ENCODE measurements at places on chromosomes 6 and 20.
A peak's percentile ranks its signal among the peaks of the same experiment; 100 is the strongest.

DNA sequence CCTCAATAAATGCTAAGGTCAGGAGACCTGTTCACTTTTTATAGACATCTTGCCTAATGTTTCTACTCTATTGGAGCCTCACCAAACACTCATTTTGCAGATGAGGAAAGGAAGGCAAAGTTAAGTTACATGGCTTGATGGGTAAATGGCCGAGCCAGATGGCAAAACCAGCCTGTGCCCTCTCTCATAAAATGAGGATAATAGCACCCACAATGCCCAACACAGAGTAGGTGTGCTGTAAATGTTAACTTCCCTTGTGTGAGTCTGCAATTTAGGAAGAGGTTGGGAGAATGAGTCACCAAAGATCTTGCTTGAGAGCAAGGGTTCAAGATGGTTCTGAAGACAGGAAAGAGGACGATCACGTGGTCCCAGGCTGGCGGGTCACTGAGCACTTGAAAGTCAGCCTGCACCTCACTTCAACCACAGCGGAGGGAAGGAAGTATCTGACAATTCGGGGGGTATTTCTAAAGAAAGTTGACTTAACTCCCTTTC lies 3.3 kb downstream of the KCNK5 start:
- H3K4me3 ChIP-seq, result no peak overlapping the region
- H3K27me3 ChIP-seq, result no peaks in the 10 kb centered on the region
- peak overlapping the region; percentile 72 for H3K27ac ChIP-seq
- peaks cover 22% of the 10 kb centered on the region for H3K4me1 ChIP-seq
- no peaks in the 10 kb centered on the region for H3K36me3 ChIP-seq
- DNase-seq, result peak; percentile 86

GRCh38 chr6:144314562-144314961 lies 29.4 kb downstream of the UTRN start:
- H3K27ac ChIP-seq, result peak overlapping the region; percentile 48
- no peaks in the 10 kb centered on the region for H3K36me3 ChIP-seq
- no peak for DNase-seq
- H3K4me3 ChIP-seq, result no peak overlapping the region
- H3K4me1 ChIP-seq, result peaks cover 5% of the 10 kb centered on the region
- no peaks in the 10 kb centered on the region for H3K27me3 ChIP-seq

- H3K27ac ChIP-seq, result no peak overlapping the region
- no peaks in the 10 kb centered on the region for H3K36me3 ChIP-seq
- DNase-seq, result no peak
Observed at GRCh38 chr20:35461620-35462019, 6.2 kb downstream of the CEP250 start.

- H3K27ac ChIP-seq, result no peak overlapping the region
- H3K27me3 ChIP-seq, result no peaks in the 10 kb centered on the region
- H3K4me1 ChIP-seq, result no peaks in the 10 kb centered on the region
Observed at GRCh38 chr20:54555150-54555549, 79.8 kb downstream of the DOK5 start.

GRCh38 chr6:83273596-83273995 lies 80.4 kb downstream of the RWDD2A start:
- DNase-seq, result no peak
- H3K4me1 ChIP-seq, result no peaks in the 10 kb centered on the region
- no peak overlapping the region for H3K4me3 ChIP-seq
- H3K27me3 ChIP-seq, result no peaks in the 10 kb centered on the region

GRCh38 chr6:134436281-134436815 lies 118.4 kb upstream of the SGK1 start:
- H3K36me3 ChIP-seq, result no peaks in the 10 kb centered on the region
- no peak overlapping the region for H3K4me3 ChIP-seq
- DNase-seq, result no peak
- no peaks in the 10 kb centered on the region for H3K4me1 ChIP-seq
- H3K27ac ChIP-seq, result no peak overlapping the region

GRCh38 chr6:4928426-4928825 lies 75.4 kb downstream of the RPP40 start:
- no peaks in the 10 kb centered on the region for H3K36me3 ChIP-seq
- no peak overlapping the region for H3K4me3 ChIP-seq
- no peak for DNase-seq

GRCh38 chr6:166855416-166855815 lies 100.9 kb downstream of the RNASET2 start:
- H3K36me3 ChIP-seq, result no peaks in the 10 kb centered on the region
- no peak for DNase-seq
- H3K27ac ChIP-seq, result no peak overlapping the region
- H3K4me3 ChIP-seq, result no peak overlapping the region
- H3K27me3 ChIP-seq, result no peaks in the 10 kb centered on the region

DNA sequence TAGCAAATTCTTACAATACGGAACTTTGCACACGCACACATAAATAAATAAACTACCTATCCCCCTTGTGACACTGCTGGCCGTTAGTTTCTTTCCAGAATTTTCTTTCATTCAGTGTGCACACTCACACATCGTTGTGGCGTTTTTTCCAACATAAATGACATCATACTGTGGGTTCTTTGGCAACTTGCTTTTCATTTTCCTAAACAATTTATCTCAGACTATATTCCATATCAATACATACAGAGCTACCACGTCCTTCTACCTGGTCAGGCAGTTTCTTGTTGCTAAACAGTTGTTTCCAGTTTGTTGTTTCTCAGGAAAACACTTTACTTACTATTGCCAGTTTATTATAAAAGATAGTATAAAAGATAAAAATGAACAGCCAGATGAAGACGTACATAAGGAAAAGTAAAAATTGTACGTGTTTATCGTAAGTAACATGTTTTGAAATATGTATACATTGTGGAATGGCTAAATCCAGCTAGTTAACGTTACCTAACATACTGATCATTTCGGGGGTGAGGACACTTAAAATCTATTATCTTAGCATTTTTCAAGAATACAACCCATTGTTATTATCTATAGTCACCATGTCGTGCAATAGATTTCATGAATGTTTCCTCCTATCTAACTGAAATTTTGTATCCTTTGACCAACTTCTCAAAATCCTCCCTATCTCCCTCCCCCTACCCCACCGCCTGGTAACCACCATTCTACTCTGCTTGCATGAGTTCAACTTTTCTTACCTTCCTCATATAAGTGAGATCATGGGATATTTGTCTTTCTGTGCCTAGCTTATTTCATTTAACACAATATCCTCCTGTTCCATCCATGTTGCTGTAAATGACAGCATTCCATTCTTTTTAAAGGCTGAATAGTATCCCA lies 1.2 kb upstream of the TP53RK start:
- H3K4me3 ChIP-seq, result peak overlapping the region; percentile 67
- no peaks in the 10 kb centered on the region for H3K27me3 ChIP-seq
- H3K36me3 ChIP-seq, result no peaks in the 10 kb centered on the region
- H3K27ac ChIP-seq, result peak overlapping the region; percentile 91
- no peak for DNase-seq

All from Peyer's patch (tissue), 4 donors.